NCI-H1092 treated with DMSO at 0.1 percent for 48 hours (cell line): ENCODE measurements at places on chromosomes 1 and 21.

DNA sequence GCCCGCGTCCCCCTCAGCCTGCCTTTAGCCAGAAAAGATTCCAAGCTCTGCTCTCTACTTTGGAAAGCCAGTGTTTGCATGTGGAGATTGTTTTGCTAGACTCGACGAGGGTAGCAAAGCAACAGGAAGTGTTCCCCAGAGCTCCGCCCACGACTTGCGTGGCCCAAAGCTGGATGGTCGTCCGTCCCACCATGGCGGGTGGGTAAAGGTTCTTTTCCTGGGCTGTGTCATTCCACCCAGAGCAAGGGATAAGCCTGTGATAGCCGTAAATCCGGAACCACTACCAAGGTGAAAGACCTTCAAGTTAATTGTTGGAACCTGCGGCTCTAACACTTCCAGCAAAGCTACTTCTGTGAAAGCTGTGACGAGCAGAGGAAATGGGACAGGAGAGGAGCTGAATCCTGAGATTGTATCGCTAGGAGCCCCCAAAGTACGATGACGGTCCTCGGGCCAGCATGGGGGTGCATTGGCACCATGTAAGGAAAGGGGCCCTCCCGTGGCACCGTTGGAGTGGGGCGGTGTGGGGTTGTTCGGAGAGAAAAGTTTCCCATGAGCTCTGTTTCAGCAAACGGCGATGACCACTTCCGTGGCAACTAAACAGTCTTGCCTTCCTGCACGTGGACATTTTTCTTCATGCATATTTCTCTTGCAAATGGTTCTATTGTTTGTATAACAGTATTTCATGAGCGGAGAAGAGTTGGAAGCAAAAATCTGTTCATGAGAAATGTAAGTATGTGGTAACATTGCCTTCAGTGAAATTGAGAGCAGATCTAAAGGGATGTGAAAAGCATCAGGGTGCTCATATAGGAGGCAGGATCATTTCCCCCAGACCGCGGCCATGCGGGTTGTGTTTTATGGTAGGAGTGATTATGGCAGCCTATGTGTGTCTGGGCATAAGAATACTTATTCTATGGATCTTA, 8.4 kb downstream of the MX2 start:
- no peak for DNase-seq

DNA sequence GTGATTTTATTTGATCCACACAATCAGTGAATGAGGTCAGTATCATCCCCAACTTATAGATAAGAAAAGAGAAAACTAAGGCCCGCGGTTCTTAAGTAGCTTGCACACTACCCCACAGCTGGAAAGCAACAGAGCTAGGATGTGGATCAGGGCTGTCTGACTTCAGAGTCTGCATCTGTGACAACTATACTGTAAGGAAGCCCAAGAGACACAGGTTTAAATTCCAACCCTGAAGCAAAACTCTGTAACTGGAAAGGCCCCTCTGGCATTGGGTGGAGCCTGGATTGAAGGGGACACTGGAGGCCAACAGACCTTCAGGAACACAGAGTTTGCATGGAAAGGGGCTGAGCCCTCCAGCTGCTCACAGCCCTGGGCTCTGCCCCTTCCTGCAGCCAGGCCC, 40.2 kb downstream of the LGR6 start:
- no peak for DNase-seq

DNA sequence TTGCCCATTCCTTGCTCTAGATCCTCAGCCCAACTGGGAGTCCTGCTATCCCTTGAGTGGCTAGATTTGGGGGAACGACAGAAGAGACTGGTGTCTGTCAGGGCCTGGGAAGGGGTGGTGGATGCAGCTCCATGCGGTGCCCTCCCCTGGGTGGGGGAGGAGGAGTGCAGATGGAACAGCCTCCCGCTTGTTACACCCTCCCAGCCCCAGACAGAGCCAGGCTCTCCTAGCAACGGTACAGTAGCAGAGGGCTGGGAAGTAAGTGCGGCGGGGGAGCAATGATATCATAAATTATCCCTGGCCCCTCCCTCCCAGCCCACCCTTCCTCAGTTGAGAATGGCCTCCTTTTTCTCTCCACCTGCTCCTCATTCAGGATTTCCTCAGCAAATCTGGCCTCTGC, 37.2 kb downstream of the RHBG start:
- DNase-seq = no peak

- DNase-seq = no peak
Observed at GRCh38 chr1:201731592-201731991, 97.4 kb upstream of the IPO9 start.

DNA sequence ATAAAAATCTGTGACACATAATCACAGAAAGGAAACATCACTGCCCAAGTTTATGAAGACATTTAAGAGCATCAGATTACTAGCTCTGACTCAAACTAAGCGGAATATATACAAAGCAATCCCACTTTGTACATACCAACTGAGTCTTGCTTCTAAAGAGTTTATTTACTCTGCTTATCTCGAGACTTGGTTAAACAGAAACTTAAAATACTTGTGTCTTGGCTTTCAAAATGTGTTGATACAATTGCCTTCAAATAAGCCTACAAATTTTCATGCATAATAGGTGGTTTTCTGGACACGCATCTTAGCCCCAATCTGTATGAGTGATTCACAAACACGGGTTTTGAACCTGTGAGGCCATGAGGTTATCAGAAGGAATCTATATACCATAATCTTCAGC, 21.0 kb downstream of the CD160 start:
- DNase-seq = no peak

DNA sequence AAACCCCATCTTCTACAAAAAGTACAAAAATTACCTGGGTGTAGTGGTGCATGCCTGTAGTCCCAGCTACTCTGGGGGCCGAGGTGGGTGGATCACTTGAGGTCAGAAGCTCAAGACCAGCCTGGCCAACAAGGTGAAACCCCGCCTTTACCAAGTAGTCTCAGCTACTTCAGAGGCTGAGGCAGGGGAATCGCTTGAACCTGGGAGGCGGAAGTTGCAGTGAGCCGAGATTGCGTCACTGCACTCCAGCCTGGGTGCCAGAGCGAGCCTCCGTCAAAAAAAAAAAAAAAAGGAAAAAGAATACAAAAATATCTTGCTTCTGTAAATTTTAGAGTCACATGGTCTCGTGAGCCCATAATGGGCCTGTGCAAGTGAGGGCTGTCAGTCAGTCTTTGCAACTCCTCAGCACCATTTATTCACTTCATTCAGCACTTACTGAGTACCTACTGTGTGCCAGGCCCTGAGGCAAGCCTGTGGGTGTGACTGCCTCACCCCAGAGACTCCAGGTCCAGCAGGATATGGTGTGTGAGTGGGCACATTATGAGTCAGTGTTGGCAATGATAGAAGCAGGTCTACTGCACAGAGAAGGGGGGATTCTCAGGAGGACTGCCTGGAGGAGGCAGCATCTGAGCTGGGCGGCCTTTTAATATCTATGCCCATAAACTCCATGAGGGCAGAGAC, 46.8 kb upstream of the TARDBP start:
- no peak for DNase-seq

DNA sequence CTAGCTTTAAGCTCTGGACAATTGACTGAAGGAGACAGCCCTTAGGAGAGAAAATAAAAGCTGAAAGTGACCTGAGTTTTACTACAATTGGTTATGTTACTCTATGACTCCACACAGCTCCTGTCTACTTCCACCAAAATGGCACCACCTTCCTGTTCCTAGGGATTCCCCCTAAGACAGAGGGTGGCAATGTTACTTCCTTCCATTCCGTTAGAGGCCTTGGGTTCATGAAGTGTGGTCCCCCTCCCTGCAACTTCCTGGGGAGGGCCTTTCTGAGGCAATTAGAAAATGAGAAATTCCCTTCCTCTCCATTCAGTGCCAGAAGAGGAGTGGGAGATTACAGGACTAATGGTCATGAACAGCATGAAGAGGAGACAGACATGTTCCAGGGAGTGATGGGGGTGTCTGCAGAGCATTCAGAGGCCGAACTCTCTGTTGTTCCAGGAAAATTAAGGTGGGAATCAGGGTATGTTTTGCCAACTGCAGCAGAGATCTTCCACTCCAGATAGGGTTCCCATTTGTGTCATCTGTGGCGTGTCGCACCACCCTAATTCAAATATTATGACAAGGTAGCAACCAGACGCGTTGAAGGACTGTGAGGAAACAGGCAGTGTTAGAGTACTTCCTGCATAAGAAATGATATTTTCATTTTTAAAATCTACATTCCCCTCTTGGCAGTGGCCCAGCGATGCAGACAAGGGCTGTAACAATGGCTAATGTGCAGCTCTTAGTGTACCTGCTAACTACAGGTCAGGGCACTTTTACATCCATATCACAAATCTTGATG, 53.1 kb upstream of the TRIM67 start:
- DNase-seq = no peak

DNA sequence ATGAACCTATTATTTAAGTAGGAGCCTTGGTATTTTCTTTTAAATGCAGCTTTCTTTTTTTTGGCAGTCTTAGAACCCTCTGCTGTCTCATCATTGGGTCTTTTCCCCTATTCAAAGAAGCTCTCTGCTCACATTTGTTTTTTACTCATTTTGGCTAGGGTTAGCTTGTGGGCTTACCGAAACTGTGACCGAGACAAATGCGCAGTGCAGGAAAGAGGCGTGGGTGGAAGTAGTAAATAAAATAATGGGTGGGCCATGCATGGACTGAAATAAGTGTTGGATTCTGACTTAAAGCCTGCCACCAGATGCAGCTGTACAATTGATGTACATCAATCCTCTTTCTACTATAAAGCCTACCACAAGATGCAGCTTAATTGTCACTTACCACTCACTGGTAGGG, 14.7 kb downstream of the XPR1 start:
- no peak for DNase-seq

GRCh38 chr1:165303386-165303785, 53.1 kb downstream of the LMX1A start:
- no peak for DNase-seq

DNA sequence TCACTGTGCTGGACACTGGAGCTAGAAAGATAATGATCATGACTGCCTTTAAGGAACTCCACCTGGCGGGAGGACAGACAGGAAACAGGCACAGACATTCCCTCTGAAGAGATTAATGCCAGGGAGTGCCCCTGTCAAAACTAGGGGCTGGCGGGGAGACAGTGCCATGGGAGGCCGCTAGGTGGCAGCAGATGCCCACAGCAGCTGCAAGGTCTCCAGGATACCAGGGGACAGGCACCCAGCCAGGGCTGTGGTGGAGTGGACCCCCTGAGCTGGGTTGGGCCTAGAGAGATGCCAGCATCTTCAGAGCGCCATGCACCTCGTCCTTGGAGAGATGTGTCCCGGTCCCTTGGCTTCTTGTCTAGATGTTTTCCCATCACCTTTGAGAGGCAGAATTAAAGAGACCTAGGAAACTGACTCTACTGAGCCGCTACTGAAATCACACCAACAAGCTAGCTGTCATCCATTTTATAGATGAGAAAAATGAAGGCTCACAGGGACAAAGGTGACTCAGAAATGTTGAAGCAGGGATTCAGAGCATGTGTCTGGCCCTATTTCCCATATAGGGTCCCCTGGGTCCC, 3.6 kb downstream of the REN start:
- DNase-seq = peak; percentile 90

DNA sequence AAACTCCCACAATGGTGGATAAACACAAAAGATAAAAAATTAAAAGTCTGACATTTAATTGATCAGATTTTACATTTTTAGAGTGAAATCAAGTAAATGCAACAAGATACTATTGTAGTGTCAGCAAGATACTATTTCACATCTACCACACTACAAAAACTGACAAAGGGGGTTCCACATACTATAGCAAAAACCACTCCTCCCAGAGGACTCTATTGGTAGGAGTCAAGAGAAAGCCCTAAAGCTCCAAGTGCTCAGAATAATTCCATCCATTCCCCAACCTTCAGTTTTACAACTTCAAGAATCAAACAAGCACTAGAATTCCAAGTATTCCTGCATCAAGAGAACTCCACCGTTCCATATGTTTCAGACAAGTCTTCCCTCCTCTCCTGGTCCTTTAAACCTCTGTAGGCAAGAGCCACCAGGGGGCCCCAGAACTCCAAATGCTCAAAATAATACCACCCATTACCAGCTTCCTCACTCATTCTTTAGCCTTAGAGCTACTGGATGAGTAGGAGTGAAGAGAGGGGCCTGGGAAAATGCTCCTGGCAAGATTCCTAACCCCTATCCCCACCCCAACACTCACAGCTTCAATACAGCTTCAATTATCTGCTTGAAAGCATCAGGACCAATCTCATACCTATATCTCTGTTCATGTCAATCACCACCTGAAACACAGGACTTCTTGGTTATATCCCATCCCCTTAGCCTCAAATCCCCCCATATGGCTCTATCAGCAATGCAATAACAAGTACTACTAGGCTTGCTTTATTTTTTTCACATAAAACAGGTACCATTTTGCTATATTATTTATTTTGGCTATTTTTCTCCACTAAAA, 9.9 kb downstream of the TOR1AIP2 start:
- peak; percentile 61 for DNase-seq

DNA sequence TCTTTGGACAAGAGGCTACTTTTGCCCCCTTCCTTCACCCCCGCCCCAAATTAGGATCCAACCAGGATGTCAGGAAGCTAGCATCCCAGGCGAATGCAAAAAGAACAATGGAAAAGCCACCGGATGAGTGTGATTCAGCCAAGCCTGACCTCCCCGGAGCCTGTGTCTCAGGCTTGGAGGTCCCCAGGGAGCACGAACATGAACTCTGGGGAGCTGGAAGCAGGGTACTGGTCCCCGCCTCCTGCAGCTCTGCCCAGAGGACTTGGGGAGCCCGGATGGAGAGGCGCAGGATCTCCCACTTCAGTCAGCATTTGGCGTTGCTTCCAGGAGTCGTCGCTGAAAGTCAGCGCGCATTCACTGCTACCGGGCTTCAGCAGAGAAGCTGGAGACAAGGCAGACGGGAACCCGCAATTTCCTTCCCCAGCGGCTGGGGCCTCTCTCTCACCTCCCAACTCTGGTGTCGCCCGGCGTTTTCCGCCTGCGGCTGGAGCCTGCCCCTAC, 1.8 kb upstream of the TBX15 start:
- no peak for DNase-seq

GRCh38 chr1:94283462-94283861, 46.1 kb upstream of the ARHGAP29 start:
- no peak for DNase-seq

DNA sequence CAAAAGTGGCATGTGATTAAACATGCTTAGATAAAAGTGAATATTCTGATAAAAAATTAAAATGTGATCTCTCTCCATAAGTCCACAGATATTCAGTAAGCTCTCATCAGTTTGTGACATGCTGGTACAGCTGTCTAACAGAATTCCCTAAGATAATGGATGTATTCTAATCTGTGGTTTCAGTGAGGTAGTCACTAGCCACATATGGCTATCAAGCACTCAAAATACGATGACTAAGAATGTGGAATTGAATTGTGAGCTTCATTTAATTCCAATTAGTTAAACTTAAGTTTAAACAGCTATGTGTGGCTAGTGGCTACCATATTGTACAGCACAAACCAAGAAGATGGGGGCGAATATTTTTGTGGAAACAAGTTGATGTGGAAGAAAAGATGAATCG, 4.1 kb upstream of the REG4 start:
- no peak for DNase-seq
